ENCODE measurements at places on chromosomes 16 and 17. TPM values are rescaled to one million over a fixed set of nuclear protein-coding genes. Genes with fewer than 3 reads are reported as not detected.

- DNase-seq: no peak
Observed at GRCh38 chr16:84527532-84528269, 23.2 kb upstream of the MEAK7 start.

DNA sequence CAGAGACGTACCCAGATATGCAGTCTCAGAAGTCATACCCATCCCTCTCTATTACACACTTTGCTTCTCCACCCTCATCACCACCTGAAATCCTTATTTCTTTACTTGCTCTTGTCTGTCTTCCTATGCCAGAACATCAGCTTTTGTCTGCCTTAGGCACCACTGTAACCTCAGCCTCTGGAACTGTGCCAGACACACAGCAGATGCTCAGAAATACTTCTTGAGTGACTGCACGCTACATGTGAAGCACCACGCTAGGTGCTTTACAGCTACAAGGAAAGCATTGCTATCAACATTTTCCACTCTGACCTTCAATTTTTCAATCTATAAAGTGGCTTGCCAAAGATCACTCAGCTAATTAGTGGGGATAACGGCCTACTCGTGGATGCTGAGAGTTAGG lies 226.8 kb downstream of the CHD9NB start:
- no peak for DNase-seq

- DNase-seq: no peak
Observed at GRCh38 chr17:73389411-73389810, 77.6 kb upstream of the CDC42EP4 start.

- DNase-seq: no peak
Observed at GRCh38 chr17:51231999-51232398, 27.9 kb downstream of the MBTD1 start.

Gene TPSD1
- not detected for total RNA-seq

Measured in stomach (tissue), 19 donors.